ENCODE measurements at places on chromosomes 7 and 10. TPM values are rescaled to one million over a fixed set of nuclear protein-coding genes. Genes with fewer than 3 reads are reported as not detected.

Gene MET
- total RNA-seq = not detected

Gene CPVL
- not detected for total RNA-seq

Gene PON3
- 0.45 TPM for total RNA-seq

Gene C7orf33
- not detected for total RNA-seq

Gene ZNF32
- 12.0 TPM for total RNA-seq

Gene PLPP4
- total RNA-seq = not detected

Gene MKLN1
- total RNA-seq = 48.9 TPM

Gene HOXA1
- total RNA-seq = not detected

Gene CAV2
- total RNA-seq = 0.12 TPM

Gene A1CF
- not detected for total RNA-seq

Gene EVX1
- not detected for total RNA-seq

Gene LIPF
- total RNA-seq = not detected

Gene VOPP1
- total RNA-seq = 52.0 TPM

Gene SLC26A4
- 1.1 TPM for total RNA-seq

Gene ASAH2B
- 5.1 TPM for total RNA-seq

Gene DNAJC2
- 39.4 TPM for total RNA-seq

Gene SMKR1
- total RNA-seq = 1.0 TPM

Gene ZWINT
- total RNA-seq = 88.3 TPM

Gene BUB3
- 332 TPM for total RNA-seq

Gene ARHGAP21
- 18.4 TPM for total RNA-seq

Gene TAS2R16
- not detected for total RNA-seq

Gene GPR26
- not detected for total RNA-seq

Gene SFRP5
- total RNA-seq = not detected

Gene DEPP1
- total RNA-seq = 1.7 TPM

Gene TMEM243
- 85.5 TPM for total RNA-seq

Gene LCOR
- total RNA-seq = 27.1 TPM

Measured in activated naive CD4-positive, alpha-beta T cell treated with anti-CD3 and anti-CD28 coated beads, Interleukin-2, amount 50 U/mL, for 72 hours (primary cell).